ENCODE measurements at places on chromosomes 16 and 17.
A peak's percentile ranks its signal among the peaks of the same experiment; 100 is the strongest.

GRCh38 chr17:55458978-55459377 lies 37.3 kb upstream of the MMD start:
- peak; percentile 21 for DNase-seq

GRCh38 chr16:86354641-86355513 lies 155.4 kb upstream of the FOXF1 start:
- no peak for DNase-seq

DNA sequence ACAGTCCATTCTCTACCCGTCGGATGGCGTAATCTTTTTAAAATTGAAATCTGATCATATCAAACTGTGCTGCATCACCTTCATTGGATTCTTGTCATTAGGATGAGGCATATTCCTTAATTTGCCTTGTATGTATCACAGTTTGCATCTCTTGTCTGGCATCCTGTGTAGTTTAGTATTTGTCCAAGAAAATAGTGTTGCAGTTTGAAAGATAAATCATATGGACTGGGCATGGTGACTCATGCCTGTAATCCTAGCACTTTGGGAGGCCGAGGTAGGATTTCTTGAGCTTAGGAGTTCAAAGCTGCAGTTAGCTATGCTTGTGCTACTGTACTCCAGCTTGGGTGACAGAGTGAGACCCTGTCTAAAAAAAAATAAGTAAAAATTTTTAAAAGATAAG lies 5.8 kb upstream of the RSL1D1 start:
- no peak for DNase-seq

- DNase-seq = no peak
Measured at GRCh38 chr16:82091241-82091640, 56.2 kb downstream of the HSD17B2 start.

DNA sequence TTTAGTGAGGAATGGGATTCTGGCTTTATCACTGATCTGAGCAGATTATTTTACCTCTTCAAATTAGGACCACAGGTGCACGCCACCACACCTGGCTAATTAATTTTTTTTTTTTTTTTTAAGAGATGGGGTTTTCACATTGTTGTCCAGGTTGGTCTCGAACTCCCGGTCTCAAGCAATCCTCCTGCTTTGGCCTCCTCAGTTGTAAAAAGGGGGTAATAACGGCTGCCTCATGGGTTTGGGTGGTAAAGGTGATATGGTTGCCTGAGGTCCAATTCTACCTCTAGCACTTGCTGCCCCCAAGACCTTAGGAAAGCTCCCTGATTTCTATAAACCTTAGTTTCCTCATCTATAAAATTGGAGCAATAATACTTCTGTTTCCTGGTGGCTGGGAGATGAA lies 130.7 kb upstream of the HS3ST2 start:
- DNase-seq = no peak

DNA sequence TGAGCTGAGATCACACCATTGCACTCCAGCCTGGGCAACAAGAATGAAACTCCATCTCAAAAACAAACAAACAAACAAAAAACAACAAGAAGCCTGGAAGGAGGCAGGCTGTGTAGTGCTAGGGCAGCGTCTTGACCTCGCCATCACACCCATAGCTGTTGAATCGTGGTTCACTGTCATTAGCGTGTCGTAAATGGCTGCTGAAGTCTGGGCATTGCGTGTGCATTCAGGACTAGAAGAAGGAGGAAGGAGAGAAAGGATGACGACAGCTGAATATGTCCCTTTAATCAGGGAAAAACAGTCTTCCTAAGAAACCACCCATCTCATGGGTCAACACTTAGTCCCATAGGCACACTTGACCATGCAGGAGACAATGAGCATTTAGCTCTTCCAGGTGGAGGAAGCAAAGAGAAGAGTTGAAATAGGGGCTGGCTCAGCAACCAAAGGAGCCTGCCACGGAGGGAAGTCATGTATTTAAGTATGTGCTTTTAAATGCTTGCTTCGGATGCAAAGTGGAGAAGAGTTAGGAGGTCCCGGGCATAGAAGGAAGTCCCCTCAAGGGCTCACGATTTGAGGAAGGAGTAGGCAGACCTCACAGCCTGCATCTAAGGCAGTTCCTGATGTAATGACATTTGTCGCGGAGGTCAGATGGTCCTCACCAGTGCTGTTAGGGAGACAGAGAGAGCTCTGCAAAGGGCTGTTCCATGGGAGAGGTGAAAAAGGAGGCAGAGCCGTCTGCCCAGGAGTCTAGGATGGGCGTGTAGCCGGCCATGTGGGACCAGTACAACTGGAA lies 8.8 kb downstream of the PRSS22 start:
- DNase-seq = no peak

- no peak for DNase-seq
Measured at GRCh38 chr17:34371405-34372100, 8.5 kb upstream of the CCL1 start.

GRCh38 chr17:57313097-57313835 lies 56.9 kb downstream of the MSI2 start:
- no peak for DNase-seq

GRCh38 chr17:73090396-73091202 lies 1.9 kb downstream of the SLC39A11 start:
- no peak for DNase-seq

DNA sequence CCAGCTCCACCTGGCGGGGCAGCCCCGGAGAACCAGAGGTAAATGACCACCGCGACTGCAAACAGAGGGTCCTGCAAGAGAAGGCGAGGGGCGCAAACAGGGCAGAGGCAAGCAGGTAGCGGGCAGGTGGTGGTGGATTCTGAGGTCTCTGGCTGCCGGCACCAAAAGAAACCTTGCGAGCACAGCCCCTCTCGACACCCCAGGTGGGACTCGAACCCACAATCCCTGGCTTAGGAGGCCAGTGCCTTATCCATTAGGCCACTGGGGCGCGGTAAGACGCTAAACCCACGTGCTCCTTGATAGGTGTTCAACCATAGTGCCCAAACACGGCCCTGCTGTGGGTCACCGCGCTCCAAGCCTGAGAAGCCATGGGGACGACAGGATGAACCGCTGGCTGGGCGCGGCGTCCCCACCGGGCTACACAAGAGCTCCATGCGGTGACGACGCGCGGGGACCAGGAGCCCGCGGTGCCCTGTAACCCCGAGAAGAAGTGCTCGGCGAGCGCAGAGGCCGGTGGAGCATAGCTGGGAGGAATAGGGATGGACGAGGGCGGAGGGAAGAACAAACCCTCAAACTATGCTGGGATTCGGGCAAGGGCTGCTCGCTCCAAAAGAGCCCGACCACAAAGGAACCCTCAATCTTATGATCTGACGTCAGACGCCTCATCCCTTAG lies 12.4 kb downstream of the ATP5PD start:
- peak; percentile 92 for DNase-seq

DNA sequence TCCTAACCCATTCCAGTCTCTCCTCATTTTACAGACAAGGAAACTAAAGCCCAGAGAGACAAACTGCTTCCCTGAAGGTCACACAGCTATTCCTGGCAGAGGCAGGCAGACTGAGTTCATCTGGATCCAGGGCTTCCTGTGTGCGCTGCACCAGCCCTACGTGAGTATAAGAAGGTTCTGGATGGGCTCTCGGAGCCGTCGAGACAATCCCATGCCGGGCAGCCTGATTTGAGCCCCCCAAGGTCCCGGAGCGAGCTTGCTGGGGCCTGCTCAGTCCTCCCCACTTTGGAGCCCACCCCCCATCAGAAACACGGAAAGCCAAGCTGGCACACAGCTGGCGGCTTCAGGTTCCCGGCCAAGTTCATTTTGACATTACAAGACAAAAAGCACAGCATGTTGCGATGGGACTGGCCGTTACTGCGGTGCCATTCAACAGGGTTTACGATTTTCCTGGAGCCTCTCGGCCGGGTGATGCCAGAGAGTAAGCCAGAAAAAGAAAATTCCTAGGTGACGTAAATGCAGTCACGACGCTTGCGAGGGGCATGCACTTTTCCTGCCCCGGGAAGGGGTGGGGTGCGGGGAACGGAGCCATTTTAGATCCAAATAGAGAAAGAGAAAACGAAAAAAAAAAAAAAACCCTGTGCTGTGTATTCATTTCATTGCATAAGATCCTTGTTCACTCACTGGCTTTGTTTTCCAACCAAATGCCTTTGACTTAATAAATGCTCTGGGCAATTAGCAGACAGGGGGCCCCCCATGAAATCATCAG lies 167.1 kb upstream of the FOXF1 start:
- DNase-seq = no peak

DNA sequence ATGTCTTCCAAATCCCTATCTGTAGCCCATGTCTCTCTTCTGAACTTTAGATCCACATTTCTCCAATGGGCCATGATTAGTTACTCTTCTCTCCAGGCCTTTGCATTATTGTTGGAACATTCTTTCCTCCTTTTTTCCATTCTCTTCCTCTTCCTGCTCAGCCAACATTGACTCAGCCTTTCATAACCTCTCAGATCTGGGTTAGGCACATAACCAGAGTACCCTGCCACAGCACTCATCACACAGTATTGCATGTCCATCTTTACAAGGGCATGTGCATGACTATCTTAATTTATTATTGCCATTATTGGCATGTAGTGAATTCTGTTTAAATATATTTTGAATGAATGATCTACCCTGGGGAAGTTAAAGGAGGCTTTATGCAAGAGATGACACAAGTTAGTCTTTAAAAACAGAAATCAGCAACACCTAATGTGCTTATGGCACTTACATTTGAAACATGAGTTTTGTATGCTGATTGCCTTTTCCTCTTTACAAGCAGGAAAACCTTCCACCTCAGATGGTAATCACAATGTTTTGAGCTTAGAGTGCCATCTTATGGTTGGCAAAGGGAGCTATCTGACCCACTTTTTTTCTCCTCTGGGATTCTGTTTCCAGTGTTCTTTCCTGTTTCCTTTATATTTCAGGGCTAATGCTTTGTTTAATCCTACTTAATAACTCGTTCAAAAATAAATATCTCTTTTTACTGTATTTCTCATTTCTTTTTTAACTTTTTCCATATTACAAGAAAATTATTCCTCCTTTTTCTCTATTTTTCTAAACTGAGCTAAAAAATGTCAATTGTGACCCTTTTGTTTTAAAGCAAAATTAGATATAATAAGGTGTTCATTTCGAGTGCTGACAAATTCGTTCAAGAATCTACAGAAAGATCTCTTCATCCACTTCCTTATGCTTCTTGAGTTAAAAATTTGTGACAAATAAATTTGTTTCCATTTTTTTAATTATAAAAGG lies 151.0 kb upstream of the RBL2 start:
- no peak for DNase-seq

DNA sequence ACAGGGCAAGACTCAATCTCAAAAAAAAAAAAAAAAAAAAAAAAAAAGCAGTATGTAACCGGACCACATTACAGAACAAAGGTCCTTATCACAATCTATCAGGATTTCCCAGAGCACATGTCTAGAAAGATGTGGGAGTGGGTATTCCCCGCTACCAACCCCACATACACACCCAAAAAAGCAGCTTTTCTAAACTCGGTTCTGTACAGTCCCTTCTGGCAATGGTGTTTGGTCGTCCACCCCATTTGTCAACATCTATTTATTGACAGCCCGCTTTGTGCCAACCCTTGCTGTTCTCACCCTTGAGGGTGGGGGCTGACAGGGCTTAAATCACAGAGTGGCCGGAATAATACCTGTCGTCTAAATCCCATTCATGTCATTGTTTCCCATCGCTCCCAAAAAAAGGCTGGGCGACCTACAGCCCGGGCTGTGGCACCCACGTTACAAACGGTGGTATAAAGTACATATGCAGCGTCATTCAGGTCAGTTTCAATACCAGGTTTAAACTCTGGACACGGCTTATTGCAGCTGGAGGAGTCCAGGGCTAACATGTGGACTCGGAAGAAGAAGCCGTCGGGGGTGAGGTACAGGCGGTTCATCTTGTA lies 3.6 kb downstream of the C17orf58 start:
- no peak for DNase-seq

DNA sequence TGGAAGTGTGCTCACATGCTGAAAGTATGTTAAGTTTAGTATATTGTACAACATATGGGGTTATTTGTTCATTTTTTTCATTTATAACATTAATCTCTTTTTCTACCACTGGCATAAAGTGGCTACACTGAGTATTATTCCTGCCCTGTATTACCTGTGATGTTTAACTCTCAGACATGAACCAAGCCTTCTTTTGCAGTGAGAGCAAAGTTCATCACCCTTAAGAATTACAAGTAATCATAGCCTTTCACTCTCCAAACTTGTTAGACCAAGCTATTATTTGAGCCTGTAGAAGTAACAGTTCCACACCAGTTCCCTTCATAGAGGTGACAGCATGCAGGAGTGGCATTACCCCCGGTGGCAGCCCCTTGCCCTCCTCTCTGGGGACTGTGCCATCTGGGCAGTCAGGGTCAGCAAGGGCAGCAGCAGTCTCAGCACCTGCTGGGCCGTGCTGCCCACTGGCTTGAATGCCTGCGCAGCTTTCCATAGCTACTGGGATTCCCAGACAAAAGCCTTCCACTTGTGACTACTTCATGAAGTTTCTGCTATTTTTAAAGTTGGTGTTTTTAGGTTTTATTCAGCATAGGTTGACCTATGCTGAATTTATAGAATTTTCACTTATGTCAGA lies 71.3 kb downstream of the TMC6 start:
- DNase-seq = no peak

DNA sequence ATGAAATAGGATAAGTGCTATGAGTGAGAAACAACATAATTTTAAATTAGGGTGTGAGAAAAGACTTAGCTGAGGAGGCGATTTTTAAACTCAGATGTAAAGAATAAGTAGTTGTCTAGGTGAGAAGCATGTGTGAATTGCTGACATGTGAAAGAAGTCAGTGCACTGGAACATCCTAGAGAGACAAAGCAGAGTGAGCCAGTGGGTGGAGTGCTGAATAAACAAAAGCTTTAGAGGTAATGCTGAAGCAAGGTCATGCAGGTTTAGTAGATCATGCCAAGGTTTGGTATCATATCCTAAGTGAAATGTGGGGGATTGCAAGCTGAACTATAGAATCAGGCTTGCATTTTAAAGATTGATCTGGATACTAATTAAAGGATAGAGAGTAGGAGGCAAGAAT lies 89.4 kb downstream of the KIF2B start:
- DNase-seq = no peak

GRCh38 chr16:57681950-57682728 lies 12.5 kb upstream of the DRC7 start:
- DNase-seq = no peak

- DNase-seq = no peak
Measured at GRCh38 chr16:4081047-4081446, 35.2 kb downstream of the ADCY9 start.

DNA sequence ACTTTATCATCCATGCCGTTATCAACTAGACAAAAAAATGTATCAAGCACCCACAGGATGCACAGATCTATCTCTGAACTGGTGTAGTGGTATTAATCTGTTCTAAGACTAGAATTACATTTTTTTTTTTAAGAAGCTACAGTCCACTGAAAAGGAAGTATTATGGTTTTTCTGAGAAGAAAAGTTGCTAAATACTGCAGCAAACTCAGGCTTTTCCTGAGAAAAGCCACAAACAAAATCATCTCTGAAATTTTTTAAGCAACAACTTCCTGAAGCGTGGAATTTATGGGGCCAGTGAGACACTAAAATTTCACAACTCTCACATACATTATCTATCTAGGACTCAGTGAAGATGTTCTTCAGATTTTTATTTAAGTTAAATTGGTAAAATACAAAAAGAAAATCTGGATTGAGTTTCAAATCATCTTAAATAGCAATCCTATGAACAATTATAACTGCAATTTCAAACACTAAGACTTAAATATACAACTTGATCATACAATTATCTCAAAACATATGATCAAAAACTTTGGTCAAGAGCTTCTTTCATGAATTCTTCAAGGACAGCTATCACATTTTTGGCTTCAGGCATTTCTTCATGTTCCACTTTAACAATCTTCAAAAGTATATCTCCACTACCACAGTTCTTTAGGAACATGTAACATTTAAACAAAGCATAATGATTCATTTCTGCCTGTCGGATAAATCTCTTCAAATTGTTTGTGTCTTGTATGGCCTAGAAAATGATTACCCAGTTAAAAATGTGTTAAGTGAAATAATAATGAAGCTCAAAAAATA lies 10.5 kb downstream of the C17orf75 start:
- no peak for DNase-seq

- DNase-seq = no peak
Measured at GRCh38 chr16:77692612-77693011, 29.7 kb upstream of the NUDT7 start.

Data from stimulated activated CD8-positive, alpha-beta memory T cell treated with anti-CD3 and anti-CD28 coated beads, Interleukin-7, amount 100 ng/mL, for 24 hours (primary cell).